Urothelium cell line (cell line): ENCODE measurements at places on chromosomes 3 and 15.

DNA sequence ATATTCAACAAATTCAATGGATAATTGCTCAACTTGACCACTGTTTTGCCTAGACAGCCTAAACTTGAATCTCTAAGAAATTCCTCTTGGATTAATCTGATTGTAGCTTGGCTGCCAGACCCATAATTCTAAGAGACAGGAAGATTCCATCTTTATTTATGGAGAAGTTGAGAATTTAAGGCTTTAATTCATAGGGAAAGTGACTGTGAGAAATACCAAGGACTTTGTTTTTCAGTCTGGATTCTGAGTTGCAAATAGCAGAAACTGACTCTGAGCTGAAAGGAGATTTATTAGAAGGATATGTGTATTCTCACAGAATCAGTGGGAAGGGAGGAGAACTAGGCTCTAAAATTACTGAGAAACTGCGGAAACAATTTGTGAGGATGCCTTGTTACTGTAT, 195.7 kb downstream of the OXSM start:
- DNase-seq, result no peak

DNA sequence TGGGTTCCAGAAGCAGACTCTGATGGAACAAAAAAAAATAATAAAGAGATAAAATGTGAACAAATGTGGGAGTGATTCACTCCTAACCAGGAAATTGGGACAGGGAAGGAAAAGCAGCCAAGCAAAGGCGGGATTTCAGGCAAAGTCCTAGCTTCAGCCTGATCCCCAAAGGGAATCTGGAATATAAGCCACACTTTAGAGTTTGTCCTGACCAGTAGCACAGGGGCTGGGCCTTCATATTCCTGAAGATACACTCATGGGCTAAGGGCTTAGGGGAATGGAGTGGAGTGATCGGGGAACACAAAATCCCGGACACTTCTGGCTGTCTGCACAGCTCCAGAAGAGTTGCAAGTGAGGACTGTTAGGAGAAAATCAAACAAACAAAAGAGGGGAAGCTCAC, 135.0 kb upstream of the COL8A1 start:
- DNase-seq, result no peak

DNA sequence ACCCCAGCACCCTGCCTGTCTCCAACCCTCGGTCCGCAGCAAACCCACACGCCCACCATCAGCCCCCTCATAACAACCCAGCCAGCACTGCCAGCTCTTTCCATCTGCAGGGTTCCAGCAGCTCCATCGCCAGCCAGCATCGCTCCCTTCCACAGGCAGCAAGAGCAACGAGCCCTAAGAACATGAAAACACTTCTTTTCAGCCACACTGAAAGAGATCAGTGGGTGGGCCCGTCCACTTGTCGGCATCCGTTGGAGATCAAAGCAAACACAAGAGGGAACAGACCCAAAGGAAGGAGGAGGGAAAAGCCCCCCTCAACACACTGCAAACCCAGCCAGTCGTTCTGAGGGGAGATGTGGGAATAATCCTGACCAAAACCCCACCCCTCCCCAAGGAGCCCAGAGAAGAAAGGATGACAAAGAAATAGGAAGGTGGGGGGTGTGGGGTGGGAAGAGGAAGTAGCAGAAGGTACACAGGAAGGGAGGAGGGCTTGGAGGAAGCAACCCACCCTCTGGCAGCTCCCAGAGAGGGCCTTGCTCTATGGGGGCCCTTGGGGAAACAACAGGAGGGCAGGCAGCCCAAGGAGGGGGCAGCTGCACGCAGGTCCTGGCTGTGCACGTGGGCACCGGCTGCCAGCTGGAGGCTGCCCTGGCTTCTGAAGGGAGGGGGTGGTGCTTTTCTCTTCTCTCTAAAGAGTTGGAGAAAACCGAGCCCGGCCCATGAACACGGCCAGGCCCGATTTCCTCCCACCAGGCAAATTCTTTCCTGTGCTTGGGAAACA, 473.6 kb upstream of the PROK2 start:
- no peak for DNase-seq

DNA sequence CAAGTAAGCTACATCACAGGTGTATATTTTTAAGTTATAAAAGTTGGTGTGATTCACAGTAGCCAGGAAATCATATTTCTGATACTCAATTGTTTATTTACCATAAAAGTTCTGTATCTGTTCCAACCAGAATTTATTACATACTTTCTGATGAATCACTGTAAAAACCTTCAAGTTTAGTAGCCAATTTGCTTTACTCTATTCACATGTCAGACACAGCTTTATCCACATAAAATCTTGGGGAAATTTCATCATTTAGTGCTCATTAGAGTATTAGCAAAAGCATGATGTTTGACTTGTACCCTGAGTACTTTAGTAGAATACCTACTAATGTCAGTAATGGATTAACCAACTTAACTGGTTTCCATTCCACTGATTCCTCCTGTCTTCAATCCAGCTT, 249.8 kb downstream of the POLQ start:
- no peak for DNase-seq

DNA sequence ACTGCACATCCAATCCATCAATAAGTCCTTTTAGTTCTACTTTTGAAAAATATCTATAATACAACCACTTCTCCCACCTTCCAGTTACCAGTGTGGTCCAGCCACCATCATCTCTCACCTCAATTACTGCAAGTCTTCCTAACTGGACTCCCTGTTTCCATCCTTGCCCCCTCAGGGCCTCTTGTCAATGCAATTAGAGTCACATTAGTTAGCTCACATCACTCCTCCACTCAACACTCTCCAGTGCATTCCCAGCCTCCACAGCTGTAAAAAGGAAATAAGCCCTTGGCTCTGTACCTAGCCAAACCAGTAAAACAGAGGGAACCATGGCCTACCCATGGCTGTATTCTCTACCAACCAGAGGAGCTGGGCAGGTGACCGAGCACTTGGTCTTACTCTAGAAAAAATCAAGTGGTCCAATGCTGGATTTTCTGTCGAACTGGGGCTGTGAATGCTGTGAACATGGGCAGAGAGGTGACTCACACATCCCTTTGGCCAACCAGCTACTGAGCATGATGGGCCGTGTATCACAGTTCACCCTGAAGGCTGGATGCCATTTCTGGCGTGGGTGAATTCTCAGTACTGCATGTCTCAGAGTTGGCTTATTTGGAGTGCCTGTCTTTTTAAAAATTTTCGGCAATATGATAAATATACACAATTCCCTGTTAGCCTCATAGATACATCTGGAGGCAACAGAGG, 62.5 kb upstream of the C15orf61 start:
- no peak for DNase-seq

GRCh38 chr15:88790486-88790885, 12.8 kb upstream of the ACAN start:
- no peak for DNase-seq

GRCh38 chr3:5198986-5199731, 11.7 kb downstream of the EDEM1 start:
- no peak for DNase-seq

GRCh38 chr3:10817506-10817905, 1.5 kb downstream of the SLC6A11 start:
- no peak for DNase-seq

GRCh38 chr3:49591615-49592014, 37.3 kb downstream of the BSN start:
- DNase-seq, result no peak

DNA sequence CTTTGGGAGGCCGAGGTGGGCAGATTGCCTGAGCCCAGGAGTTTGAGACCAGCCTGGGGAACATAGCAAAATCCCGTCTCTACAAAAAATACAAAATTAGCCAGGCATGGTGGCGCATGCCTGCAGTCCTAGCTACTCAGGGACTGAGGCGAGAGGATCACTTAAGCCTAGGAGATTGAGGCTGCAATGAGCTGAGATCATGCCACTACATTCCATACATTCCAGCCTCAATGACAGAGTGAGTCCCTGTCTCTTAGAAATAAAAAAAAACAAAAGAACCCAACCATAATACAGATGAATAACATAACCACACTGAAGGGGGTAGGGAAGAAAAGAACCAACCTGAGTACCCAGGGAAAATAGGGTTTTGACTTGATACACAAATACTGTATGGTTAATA, 19.7 kb upstream of the CGNL1 start:
- peak; percentile 72 for DNase-seq

GRCh38 chr3:45208586-45208985, 17.5 kb downstream of the TMEM158 start:
- DNase-seq, result no peak

DNA sequence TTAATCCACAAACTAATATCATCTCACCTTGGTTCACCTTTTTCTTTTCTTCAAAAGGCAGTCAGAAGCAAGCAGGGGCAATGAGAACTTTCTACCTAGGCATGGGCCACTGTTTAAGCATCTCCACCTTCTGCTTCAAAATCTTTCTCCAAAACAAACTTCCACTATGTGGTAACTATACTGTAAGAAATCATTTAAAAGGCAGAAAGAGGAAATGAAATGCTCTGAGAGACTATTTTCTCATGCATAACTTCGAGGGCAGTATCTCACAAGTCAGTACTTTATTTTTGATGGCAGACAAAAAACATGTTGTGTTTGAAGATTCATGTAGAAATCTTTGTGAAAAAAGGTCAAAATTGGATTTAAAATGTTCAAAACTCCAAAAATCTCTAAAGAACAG, 419.7 kb downstream of the ZBTB20 start:
- no peak for DNase-seq

GRCh38 chr3:182246870-182247269, 535.1 kb downstream of the SOX2 start:
- no peak for DNase-seq

GRCh38 chr15:42082823-42083604, 11.3 kb downstream of the PLA2G4D start:
- no peak for DNase-seq

DNA sequence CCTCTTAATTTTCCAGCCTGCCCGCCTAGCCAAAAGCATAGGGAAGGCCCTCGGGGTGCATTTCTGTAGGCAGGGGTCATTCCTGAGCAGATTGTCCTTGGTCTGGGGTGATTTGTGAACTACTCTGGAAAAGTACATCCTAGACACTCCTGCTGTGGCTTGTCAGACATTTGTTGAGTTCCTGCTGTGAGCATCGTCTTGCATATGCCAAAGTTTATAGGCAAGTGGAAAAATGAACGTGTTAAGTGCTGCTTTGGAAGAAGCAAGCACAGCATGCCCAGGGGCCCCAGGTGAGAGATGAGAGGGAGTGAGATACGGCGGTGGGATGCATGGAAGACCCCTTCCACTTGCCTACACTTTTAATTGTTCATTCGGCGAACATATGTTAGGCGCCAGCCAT, 237.7 kb upstream of the ST8SIA2 start:
- DNase-seq, result no peak

GRCh38 chr15:95715906-95716656, 614.4 kb upstream of the NR2F2 start:
- DNase-seq, result peak; percentile 7

GRCh38 chr3:98532709-98533571, 1.2 kb downstream of the GPR15 start:
- DNase-seq, result no peak

DNA sequence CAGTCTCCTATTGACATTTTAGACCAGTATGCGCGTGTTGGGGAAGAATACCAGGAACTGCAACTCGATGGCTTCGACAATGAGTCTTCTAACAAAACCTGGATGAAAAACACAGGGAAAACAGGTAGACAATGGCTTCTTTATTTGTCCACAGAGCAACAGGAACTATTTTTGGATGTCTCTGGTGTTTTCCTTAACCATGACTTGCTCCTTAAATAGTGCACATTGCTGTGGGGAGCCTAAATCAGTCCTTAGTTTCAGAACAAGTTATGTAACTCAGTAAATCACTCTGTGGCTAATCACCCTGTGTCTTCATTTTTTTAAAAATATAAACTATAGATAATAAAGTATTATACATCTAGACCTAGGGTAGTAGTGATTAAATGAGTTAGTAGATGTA, 383.7 kb downstream of the FEZF2 start:
- DNase-seq, result no peak

DNA sequence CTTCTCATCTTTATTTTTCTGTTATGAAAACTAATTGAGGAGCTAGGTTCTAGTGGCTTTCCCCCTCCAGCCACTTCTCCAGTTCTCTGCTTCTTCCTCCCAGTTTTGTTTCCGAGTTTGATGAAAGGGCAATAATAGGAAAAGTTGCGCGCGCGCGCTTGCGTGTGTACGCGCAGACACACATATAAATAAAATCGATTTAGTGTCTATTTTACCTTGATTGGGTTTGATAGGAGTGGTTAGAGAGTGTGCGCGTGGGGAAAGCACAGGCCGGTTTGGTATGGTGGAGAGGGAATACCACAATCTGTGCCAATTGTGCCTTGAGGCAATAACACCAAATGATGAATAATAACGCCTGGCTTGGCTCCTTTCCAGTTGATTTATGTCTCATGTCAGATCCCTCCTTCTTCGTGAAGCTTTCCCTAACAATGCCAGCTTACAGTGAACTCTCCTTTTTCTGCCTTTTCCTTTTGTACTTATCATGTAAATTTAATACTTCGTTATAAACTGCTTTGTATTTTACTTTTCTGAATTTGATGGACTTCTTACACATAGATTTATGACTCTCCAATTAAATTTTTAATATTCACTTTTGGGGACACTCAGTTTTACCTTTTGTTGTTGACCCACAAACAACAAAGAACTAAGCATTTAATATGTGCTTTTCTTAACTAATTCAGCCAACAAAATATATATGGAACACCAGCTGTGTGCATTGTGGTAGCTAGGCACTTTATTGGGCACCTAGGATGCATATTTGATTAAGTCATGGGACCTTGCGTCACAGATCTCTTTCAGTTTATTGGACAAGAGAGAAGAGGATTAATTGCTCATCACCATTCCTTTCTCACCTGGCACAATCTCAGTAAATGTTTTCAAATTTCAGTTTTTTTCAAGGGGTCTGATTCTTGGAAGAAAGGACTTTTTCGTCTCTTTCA, 1.7 kb downstream of the TIPARP start:
- DNase-seq, result peak; percentile 26

- DNase-seq, result peak; percentile 71
Measured at GRCh38 chr15:34366271-34367065, 528 bp downstream of the LPCAT4 start.

GRCh38 chr15:89654847-89655805, at the start of gene KIF7:
Gene KIF7, minus strand, starts transcription at chr15:89655467. Its CDS starts 2,537 bp downstream, at chr15:89652930.
- peak; percentile 91 for DNase-seq

DNA sequence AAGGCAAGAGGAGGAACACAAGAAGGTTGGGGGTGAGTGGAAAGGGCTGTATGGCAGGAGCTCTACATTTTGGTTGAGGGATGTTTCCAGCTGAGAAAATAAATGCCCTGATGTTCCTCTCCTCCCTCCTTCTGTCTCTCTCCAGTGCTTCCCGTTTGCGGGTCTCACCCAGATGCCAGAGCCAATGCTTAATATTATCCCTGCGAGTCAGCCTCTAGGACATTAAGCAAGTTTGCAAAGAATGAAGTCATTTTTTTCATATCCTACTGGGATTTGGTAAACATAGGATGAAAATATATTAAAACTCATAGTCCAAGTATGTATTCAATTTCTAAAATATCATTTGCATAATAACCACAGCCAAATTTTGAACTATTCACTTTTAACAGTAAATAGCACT, 295.9 kb downstream of the CADM2 start:
- DNase-seq, result no peak

DNA sequence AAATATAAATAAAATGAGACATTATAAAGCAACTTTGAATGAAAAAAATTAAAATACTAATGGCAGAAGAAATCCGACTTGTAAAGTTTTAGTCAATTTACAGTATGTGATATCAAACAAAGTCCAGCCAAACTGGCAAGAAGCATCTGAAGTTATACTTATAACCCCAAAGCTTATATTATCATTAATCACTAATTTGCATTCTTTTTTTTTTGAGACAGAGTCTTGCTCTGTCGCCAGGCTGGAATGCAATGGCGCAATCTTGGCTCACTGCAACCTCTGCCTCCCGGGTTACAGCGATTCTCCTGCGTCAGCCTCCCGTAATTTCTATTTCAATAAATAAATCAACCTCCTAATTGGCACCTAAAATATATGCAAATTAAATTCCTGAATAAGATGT, 80.1 kb downstream of the AQR start:
- DNase-seq, result no peak
